ENCODE measurements at places on chromosomes 7 and 10. TPM values are rescaled to one million over a fixed set of nuclear protein-coding genes. Genes with fewer than 3 reads are reported as not detected.

OR2A42 gene
- 0.02 TPM for polyA plus RNA-seq

- no peak for DNase-seq
Measured at GRCh38 chr10:119421891-119422681, 120.4 kb downstream of the RGS10 start.

STAG3 gene
- polyA plus RNA-seq = 36.0 TPM

DNA sequence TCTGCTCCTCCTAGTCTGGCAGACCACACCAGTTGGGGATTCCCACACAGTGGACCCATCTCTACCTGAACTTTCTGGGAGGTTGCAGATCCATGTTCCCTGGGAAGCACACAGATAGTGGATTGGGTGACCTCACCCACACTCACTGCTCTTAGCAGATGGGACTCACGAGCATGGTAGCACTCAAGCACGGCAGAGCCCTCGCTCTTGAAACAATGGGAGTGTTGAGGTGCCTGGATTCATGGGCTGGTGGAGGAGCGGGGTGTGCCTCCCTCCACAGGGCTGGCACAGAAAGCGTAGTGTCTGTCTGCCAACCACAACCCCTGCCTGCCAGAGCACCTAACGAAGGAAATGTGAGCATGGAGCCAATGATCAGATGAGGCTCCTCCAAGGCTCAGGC, 568.0 kb downstream of the POM121L12 start:
- no peak for DNase-seq

LLCFC1 gene
- polyA plus RNA-seq = not detected

Data from thymus (tissue), 14 donors.